ENCODE measurements at places on chromosomes 11 and 22.

DNA sequence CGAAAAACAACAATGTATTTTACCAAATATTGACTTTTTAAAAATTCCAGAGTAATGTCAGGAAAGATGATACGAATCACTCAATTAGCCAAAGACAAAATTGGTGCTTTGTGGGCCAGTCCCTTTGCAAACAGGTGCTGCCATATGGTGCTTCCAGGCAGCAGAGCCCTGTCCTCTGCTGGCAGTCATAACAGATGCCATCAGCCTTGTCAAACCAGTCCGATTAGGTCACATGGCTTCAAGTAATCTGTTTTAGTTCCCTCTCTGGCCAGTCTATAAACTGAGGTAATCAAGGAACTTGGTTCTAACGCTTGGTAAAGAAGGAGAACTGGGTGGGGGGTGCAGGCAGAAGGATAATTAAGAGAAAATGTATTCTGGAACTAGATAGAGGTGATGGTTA lies 49.1 kb upstream of the CAPRIN1 start:
- no peak for DNase-seq

DNA sequence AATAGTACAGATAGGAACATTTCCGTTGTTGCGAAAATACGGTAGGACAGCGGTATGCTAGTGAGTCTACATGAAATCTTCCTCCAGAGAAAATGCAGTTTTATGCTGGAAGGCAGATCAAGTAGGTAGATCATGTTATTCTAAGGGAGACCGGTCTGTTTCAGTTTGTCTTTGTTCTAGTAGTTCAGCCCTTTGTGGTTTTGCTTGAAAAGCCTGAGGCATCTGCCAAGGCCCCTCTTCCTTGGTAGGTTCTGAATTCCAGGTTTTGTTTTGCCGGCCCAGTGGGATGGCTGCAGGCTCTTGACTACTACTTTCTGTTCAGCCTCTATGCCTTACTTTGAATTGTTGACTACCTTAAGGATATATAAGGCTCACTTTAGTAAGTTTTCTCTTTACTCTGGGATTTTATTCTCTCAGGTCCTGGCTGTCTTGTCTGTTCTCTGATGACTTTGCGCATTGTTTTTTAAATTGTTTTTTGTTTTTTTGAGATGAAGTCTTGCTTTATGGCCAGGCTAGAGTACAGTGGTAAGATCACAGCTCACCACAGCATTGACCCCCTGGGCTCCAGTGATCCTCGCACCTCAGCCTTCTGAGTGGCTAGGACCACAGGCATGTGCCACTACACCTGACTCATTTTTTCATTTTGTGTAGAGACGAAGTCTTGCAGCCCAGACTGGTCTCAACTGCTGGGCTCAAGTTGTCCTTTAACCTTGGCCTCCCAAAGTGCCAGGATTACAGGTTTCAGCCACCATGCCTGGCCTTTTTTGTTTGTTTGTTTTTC lies 53.7 kb downstream of the HIPK3 start:
- no peak for DNase-seq

DNA sequence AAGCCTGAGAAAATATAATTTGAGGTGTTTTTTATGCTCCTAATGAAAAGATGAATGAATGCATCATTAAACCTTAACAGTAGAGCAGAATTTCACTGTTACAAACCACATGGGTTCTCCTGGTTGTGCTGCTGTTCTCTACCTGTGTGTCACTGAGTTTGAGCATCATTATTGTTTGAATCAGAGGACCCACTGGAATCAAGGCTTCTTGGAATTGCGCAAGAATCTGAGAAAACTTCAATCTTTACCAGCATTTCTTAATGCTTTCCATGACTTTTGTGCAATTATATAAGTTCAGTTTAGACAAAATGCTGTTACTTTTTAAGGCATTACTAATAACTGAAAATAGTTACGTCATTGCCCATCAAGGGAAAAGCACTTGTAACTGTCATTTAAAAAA lies 18.8 kb upstream of the RBX1 start:
- no peak for DNase-seq

DNA sequence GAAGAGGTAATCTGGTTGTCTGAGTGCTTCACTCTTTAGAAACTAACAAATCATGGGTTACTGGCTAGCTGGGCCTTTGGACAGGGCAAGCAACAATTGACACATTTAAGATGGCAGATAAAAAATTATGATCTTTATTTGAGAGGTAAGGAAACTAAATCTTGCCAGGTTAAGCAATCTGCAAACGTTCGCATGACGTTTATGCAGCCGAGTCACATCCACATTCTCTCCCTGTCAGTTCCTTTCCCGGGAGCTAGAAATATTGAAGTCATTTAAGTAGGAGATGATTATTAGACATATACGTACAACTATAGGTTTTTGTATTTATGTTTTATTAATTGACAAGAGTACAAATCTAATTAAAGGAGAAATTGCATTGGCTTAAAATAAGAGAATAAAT lies 57.4 kb upstream of the RCN1 start:
- DNase-seq, result no peak

- DNase-seq, result no peak
Measured at GRCh38 chr11:117315285-117316196, 515 bp downstream of the BACE1 start.

DNA sequence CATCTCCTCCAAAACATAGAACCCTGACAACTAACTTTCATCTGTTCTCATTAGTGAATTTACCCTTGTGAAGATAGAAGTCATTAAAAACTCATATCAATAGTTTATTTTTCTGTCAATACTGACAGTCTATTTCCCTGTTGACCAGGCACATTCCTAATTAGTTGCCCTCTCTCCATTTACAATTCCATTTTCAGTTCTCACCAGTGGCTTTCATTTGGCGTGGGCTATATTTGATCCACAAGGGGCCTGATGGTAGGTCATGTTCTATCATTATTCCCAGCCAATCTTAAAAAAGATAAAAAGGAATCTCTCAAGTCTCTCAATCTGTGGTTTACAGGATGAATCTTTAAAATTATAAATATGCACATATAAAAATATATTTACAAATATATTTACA lies 3.9 kb upstream of the AKIP1 start:
- DNase-seq, result no peak

DNA sequence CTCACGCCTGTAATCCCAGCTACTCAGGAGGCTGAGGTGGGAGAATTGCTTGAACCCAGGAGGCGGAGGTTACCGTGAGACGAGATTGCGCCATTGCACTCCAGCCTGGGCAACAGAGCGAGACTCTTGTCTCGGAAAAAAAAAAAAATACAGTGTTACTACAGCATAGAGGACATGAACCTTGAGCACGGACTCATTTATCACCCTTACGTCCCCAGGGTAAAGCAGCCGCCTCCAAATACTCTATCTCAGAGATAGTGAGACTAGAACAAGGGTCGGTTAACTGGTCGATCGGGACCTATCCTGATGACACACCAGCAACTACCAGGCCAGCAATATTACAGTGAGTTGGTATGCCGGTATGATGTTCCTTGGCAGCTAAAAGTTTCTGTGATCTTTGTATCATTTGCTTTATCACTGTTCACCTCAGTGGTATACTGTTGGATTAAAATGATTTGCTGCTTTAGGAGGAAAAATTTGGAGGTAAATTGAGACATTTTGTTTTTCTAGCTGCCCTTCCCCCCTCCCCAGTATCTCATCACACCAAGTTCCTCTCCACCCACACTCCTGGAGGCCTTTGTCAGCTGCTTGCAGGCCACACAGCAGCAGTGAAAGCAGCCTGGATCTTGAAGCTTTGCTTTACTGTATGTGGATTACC lies 7.0 kb upstream of the SIDT2 start:
- no peak for DNase-seq

DNA sequence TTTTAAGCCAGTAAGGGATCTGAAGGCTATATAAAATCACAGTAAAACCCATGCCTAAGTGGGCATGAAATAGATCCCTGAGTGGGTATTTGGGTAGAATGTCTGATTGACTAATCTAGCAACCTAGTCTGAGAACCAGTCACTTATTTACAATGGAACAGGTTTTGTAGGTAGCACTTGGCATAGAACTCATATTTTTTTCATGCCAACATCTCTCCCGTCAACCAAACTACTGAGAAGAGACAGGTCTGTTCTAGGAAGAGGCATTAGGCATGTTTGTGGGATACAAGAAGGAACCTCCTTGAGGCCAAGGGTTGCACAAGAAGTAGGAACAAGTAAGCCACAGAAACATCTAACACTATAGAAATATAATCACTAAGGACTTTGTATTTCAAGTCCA lies 840.4 kb upstream of the TENM4 start:
- DNase-seq, result no peak

- no peak for DNase-seq
Measured at GRCh38 chr11:74123008-74123448, 47.8 kb downstream of the C2CD3 start.

DNA sequence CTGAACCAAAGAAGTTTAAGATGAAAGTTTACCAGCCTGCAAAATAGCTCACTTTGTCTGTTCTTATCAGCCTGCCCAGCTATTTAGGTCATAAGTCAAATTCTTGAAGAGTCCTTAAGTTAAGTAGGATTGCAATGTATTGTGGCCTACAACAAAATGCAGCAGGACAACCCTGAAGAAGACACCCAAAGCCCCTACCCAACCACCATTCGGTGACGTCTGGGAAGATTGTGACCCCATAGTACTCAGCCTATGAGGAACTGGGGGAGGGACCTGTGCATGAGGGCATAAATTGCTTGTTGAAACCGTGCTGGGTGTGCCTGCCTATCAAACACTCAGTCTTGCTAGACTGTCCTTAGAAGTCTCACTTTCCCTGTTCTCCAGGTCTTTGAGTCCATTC lies 50.5 kb upstream of the FDX1 start:
- DNase-seq, result no peak

DNA sequence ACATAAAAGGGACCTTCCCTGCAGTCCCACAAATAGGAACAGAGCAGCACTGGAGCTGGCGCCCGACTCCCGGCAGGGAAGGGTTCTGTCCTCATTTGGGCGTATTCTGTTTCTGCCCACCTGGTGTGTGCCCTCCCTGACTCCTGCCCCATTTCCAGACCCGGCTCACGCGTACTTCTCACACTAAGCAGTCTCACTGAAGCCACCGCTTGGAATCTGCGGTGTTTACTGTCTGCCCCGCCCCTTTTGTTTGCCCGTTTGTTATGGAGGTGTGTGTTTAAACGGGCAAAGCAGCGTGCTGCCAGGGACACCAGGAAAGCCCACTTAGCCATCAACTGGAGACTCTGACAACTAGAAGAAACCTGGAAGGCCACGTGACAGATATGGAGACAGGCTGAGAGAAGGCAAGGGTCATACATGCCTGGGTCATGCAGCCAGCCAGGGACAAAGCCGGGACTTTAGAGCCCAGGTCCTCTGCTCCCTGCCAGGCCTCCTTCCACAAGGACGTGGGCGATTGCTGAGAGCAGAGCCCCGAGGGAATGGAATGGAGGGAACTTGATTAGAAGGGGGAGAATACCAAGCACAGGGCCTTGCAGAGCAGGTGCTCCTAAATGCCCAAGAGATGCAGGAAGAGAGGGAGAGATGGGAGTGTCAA lies 8.7 kb upstream of the EFCAB6 start:
- DNase-seq, result peak; percentile 68

- peak; percentile 94 for DNase-seq
Measured at GRCh38 chr22:45878051-45878781, 98.7 kb downstream of the WNT7B start.

GRCh38 chr11:111910676-111911562 lies 651 bp downstream of the CRYAB start:
- no peak for DNase-seq

DNA sequence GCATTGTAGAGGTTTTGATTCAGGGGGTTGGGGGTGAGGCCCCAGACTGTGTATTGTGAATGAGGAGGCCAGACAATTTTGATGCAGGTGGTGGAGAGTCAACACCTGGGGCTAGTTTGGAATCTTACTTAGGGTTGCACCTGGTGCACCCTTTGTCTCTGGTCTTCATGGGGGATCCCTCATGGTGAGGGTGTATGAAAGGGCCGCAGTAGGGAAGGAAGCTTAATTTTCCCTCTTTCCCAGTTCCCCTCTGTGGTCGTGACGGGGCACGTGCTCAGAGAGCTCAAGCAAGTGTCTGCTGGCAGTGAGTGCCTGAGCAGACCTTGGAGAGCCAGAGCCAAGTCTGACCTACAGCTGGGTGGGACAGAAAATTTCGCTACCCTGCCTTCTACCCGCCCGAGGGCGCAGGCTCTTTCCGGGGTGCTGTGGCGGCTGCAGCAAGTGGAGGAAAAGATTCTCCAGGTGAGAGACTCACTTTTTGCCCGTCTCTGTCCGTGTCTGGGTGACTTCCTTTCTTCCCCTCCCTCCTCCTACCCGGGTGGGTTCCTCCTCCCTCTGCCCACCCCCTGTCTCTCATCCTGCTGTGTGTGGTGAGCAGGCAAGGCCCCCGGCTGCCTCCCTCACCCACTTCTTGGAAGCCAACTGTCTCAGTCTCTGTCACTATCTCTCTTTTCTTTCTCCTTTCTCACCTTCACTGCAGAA lies 131.7 kb downstream of the MICAL2 start:
- DNase-seq, result peak; percentile 94

DNA sequence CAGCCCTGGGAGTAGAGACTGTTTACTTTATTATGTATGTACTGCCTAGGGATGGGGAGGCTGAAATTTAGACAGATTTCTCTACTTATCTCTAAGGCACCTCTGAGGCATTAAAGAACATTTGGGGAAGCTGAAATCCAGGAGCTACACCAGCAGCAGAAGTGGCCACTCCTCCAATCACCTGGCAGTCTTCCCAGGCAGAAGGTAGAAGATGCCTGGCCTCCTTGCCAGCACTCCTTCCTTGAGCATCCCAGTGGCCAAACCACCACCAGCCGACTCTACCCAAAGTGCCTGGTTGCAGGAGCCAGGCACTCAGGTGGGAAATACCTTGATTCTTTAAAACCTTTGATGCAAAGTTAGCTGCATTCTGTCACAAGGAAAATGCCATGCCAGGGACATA lies 1.9 kb upstream of the FAT3 start:
- DNase-seq, result no peak

DNA sequence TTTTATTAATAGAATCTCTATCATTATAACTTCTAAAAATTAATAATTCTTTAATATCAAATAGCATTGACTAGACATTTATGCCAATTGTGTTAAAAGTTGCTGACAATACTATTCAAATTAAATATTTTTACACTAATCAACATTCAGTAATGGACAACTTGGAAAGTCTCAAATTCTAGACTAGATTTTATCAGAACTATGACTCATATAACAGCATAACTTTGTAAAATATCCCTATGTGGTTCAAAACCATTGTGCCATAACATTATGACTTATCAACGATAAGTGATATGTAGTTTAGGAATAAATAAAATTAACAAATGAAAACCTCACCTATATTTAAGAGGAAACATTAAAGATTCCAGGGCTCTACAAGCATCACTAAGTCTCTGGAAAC lies 291.8 kb downstream of the SBF2 start:
- no peak for DNase-seq

DNA sequence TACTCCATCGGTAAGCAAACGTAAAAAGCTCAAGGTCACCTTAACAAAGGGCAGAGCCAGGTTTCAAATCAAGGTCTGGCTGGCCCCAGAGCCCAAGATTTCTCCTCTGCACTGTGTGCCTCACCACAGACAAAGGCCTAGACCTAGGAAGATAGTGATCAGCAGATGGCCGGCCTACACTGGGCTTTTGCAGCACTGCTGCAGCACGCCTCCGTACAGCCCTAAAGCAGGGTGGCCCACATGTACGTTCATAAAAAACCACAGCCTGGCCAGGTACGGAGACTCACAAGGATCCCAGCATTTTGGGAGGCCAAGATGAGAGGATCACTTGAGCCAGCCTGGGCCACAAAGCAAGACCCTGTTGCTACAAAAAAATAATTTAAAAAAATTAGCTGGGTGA lies 106.3 kb upstream of the PITPNB start:
- no peak for DNase-seq

GRCh38 chr11:128195057-128195751 lies 392.2 kb downstream of the ETS1 start:
- DNase-seq, result no peak
